CD4-positive, alpha-beta T cell treated with Interleukin-17A for 1 hour (primary cell): ENCODE measurements at places on chromosomes 6 and 20.

DNA sequence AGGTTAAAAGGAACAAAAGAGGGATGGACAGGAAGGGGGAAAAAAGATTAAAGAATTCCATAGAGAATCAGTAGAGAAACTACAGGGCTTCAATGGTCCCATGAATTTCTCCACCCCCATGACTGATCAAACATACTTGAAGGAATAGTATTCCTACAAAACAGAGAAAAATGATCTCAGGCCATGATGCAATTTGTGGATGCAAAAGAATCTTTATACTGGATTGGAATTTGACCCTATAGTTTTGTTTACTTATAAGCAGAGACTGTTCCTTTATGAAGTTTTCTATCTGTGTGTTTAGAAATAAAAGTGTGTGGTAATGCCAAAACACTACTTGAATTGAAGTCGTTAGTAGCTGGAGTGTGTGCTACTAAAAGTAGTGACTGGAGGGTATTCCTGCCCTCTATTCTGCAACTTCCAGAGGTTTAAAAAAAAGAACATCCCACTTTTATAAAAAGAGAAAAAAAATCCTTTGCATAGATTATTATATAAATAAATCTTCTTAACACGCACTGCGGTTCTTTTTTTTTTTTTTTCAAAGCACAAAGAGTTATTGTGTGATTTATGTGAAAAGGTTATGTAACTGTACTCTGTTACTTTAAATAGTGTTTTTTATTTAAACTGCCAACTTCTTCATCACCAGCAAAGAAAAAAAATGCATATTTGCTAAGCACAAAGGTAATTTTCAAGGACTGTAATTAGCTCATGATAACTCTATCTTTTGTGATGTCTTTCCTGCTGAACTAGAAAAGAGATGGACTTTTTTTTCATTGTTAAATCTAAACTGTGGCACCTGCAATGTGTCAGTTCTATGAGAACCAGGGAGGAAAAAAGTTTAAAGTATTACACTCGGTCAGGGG lies 214.5 kb upstream of the CITED2 start:
- no peak for DNase-seq

- no peak for DNase-seq
Measured at GRCh38 chr20:2585811-2586210, 49.4 kb downstream of the TMC2 start.

DNA sequence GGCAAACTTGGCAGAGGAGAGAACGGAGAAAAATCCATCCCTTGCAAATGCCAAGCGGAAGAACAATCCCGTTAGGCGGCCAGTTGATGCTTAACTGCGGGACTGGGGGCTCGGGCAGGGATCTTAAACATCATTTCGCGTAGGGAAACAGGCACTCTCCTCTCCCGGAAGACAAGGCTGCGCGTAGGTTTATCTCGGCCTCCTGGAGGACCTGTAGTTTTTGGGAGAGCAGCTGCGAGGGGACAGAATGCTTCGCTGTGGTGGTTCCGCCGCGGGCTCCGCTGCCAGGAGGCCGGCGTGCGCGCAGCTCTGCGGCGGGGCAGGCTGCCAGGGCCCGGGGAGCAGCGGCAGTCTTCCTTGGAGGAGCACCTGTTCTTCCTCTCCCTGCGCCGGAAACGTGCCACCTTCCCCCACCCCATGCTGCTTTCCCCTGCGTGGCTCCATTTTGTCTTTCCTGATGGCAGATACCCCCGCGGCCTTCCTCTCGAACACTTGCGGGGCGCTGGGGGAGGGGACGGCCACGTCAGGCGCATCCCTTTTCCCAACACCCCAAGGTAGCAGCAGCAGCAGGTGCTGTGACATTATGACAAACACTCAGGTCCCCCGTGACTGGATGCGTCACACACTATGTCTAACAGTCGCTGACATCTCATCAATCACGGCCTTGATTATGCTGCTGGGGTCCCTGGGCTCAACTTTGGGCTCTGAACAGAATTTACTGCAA lies 230.7 kb upstream of the BTBD3 start:
- no peak for DNase-seq

GRCh38 chr20:61948586-61949362 lies 116.9 kb downstream of the TAF4 start:
- no peak for DNase-seq

- no peak for DNase-seq
Measured at GRCh38 chr6:101824551-101825345, 431.2 kb downstream of the GRIK2 start.

- DNase-seq: no peak
Measured at GRCh38 chr20:57482148-57482547, 42.8 kb downstream of the CTCFL start.

DNA sequence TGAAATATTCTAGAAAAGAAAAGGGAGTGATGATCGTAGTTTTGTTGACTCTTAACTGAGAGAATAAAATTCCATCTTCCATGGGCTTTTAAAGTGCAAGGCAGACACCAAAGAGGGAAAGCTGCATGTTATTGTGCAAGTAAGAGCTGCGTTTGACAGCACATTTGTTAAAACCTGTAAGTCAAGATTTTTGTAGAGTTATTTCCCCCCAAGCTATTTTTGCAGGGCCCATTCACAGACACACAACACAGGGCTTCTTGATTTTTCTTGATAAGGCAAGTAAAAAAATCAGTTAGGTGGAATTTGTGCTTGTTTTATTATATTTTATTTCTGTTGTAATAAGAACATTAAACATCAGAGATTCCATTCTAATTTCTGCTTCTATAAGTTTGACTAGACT lies 13.8 kb downstream of the CFAP206 start:
- DNase-seq: no peak

DNA sequence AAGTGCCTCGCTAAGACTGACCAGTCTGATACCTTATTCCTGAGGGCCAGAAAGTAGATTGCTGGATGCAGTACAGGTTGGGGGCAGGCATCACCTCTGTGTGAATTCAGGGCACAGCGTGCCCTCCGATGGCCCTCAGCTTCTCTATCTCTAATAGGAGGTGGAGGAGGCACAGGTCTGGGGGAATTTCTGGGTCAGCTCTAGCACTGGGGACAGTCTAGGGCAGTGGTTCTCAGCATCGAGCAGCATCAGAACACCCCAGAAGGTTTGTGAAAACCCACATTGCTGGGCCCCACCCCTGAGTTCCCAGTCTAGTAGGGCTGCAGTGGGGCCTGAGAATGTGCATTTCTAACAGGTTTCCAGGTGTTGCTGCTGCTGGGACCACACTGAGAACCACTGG lies 166.7 kb downstream of the CDC5L start:
- DNase-seq: no peak

DNA sequence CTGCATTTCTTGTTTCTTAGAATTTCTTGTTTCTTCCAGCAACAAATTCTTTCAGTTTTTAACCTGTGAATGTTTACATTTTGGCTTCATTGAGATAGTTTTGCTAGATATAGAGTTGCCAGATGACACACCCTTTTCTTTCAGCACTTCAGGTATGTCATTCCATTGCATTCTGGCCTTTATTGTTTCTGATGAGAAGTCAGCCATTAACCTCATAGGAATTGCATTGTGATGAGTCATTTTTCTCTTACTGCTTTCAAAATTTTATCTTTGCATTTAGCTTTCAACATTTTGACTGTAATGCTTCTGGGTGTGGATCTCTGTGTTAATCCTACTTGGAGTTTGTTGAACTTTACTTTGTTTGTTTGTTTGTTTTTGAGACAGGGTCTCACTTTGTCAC lies 440.3 kb upstream of the HS3ST5 start:
- DNase-seq: no peak

GRCh38 chr6:78639111-78640110 lies 227.9 kb upstream of the IRAK1BP1 start:
- no peak for DNase-seq

DNA sequence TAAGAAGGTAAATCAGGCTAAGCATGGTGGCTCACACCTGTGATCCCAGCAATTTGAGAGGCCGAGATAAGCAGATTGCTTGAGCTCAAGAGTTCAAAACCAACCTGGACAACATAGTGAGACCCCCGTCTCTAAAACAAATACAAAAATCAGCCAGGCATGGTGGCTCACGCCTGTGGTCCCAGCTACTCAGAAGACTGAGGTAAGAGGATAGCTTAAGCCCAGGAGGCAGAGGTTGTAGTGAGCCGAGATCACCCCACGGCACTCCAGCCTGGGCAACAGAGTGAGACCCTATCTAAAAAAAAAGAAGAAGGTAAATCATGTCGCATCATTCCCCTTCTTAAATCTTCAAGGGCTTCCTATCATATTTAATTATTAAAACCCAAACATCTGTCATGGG lies 39.0 kb upstream of the PRND start:
- no peak for DNase-seq
